Gastrocnemius medialis (tissue), 4 donors: ENCODE measurements at places on chromosomes 16 and 17.

GRCh38 chr17:71142333-71142732 lies 973.0 kb downstream of the KCNJ2 start:
- no peaks in the 10 kb centered on the region for H3K36me3 ChIP-seq
- no peak overlapping the region for H3K27ac ChIP-seq
- H3K4me3 ChIP-seq = no peak overlapping the region
- no peaks in the 10 kb centered on the region for H3K4me1 ChIP-seq

DNA sequence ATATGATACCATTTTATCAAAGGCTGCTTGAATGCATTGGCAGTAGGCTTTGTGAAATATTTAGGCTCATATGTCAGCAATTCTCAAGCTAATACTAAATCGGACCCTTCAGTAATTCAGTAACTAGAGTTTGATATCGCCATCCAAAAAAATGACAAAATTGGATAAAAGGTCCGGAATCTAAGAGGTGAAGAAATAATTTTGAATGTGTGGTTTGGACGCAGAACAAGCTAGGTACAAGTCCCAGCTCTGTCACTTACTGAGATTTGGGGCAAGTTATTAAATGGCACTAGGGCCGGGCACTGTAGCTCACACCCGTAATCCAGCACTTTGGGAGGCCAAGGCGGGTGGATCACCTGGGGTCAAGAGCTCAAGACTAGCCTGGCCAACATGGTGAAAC lies 956.5 kb downstream of the CDH11 start:
- H3K4me3 ChIP-seq = no peak overlapping the region
- H3K27me3 ChIP-seq = no peaks in the 10 kb centered on the region
- H3K36me3 ChIP-seq = no peaks in the 10 kb centered on the region
- DNase-seq = no peak

DNA sequence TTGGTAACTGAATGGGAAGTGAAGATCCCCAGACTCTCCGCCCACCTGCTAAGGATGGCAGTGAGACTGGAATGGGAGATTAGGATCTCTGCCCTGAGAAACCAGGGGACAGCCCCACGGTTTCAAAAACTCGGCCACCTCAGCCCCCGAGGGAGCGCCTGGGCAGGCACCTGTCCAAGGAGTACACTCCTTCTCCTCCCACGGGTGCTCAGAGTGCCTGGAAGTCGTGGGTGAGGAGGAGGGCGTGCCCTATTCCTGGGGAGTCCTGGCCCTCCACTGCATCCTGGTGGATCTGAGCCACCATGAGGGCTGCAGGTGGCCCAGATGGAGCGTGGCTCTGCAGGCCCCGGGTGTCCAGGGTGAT lies 78.5 kb downstream of the MGAT5B start:
- DNase-seq = no peak
- no peaks in the 10 kb centered on the region for H3K4me1 ChIP-seq
- H3K4me3 ChIP-seq = no peak overlapping the region
- peaks cover 3% of the 10 kb centered on the region for H3K27me3 ChIP-seq
- no peak overlapping the region for H3K27ac ChIP-seq
- no peaks in the 10 kb centered on the region for H3K36me3 ChIP-seq

DNA sequence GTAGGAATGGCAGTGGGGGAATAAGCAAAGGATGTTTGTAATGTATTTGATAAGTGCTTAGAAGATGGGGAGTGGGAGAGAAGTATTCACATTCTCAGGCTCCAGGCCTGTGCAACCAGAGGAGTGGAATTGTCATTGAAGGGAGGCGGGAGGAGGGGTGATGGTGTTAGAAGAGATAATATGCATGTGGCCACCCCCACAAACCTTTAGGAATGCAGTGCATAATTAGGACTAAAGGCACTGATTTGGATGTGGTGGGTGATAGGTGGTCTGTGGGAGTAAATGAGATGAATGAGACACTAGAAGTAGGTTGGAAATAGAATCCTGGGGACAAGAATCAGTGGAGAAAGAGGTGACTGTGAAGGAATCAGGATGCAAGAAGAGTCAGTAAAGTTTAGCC lies 27.1 kb downstream of the UTP18 start:
- H3K4me1 ChIP-seq = no peaks in the 10 kb centered on the region
- DNase-seq = no peak
- H3K27ac ChIP-seq = no peak overlapping the region
- H3K36me3 ChIP-seq = peaks cover 82% of the 10 kb centered on the region

GRCh38 chr16:76297941-76298340 lies 20.7 kb downstream of the CNTNAP4 start:
- DNase-seq = no peak
- no peak overlapping the region for H3K4me3 ChIP-seq
- H3K27me3 ChIP-seq = no peaks in the 10 kb centered on the region
- H3K27ac ChIP-seq = no peak overlapping the region
- no peaks in the 10 kb centered on the region for H3K36me3 ChIP-seq

- peaks cover 22% of the 10 kb centered on the region for H3K4me1 ChIP-seq
- H3K36me3 ChIP-seq = peaks cover 20% of the 10 kb centered on the region
- H3K4me3 ChIP-seq = peak within 1 kb of the TSS; percentile 79
- H3K27ac ChIP-seq = peak within 1 kb of the TSS; percentile 97
- DNase-seq = peak; percentile 91
- no peaks in the 10 kb centered on the region for H3K27me3 ChIP-seq
These were observed at the start of gene CHRNB1 for GRCh38 chr17:7444682-7445618. Gene CHRNB1, plus strand, starts transcription at chr17:7445061. Its CDS starts 67 bp downstream, at chr17:7445128.

DNA sequence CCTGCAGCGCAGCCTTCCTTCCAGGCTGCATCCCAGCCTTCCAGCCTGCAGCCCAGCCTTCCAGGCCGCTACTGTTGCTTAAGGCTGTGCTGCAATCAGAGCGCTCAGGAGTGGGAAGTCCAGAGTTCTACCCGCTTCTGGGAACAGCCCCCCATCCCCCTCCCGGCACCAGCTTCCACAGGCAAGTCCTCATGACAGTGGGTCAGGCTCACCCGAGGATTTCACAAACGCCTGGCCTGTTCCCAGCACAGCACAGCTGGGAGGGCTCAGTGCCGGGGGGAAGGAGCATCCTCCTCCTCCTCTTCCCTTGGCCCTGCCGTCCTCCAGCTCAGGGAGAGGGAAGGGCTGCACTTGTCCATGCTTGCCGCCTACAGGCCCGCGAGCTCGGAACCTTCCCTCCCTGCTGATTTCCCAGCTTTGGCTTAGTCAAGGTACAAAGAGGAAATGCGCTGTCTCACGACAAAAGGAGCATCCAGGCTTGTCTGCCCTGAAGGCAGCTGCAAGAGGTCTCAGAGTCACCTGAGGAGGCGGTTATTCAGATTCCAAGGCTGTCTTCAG lies 8.3 kb downstream of the SOCS3 start:
- peak; percentile 98 for DNase-seq
- peaks cover 55% of the 10 kb centered on the region for H3K4me1 ChIP-seq

DNA sequence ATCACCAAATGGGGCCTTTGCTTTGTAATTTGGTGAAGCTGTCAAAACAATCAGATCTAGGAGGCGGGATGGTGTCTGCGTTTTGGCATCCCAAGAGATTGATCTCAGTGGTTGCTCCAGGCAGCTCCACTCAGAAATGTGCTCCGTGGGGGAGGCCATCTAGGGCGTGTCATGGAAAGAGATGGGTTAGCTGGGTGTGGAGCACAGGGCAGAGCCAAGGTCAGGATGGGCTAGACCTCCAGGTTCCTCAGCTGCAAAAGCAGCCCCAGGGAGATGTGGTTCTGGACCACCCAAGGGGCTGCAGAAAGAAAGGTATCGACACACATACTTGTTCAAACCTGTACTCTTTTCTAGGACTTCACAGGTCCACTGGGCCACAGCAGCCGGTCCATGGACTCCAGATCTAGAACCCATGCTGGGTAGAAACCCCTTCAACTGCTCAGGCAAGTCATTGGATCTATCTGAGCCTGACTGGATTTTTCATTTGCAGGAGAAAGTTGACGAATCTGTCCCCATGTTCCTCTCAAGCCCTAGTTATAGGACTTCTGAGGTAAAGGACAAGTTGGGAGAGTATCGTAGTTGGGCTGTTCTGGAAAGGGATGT lies 270.2 kb upstream of the RPL38 start:
- no peak overlapping the region for H3K27ac ChIP-seq
- H3K27me3 ChIP-seq = no peaks in the 10 kb centered on the region
- H3K36me3 ChIP-seq = no peaks in the 10 kb centered on the region
- no peak for DNase-seq
- H3K4me1 ChIP-seq = no peaks in the 10 kb centered on the region

DNA sequence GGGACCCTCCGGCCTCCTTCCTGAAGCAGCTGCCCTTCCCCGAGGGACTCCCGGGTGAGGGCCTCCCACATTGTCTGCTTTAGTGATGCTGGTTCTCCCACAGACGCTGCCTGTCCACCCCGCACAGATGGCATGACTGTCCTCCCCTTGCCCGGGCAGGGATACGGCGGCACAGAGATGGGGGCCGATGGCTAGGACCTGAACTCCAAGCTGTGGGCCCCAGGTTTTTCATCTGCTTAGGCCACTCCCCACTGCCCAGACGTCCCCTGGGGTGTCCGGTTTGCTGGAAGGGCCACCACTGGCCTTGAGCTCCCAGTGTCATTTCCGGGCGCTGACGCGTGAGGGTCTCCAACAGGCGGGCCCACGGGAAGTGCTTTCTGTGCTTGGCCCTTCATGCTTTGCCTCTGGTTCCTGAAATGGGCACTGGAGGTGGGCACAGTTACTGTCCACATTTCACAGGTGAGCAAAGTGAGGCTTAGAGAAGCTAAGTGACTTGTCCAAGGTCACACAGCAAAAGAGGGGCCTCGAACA lies 87.4 kb upstream of the CBX4 start:
- H3K4me1 ChIP-seq = peaks cover 7% of the 10 kb centered on the region
- H3K4me3 ChIP-seq = no peak overlapping the region
- DNase-seq = no peak
- H3K27me3 ChIP-seq = peaks cover 43% of the 10 kb centered on the region
- no peak overlapping the region for H3K27ac ChIP-seq

GRCh38 chr17:15340966-15341365 lies 431 bp downstream of the TEKT3 start:
- no peaks in the 10 kb centered on the region for H3K4me1 ChIP-seq
- no peaks in the 10 kb centered on the region for H3K36me3 ChIP-seq
- DNase-seq = no peak
- H3K27me3 ChIP-seq = peaks cover 6% of the 10 kb centered on the region
- no peak overlapping the region for H3K27ac ChIP-seq

GRCh38 chr17:79001190-79002020 lies 8.2 kb downstream of the CANT1 start:
- H3K27ac ChIP-seq = no peak overlapping the region
- H3K36me3 ChIP-seq = no peaks in the 10 kb centered on the region
- no peaks in the 10 kb centered on the region for H3K27me3 ChIP-seq
- peaks cover 12% of the 10 kb centered on the region for H3K4me1 ChIP-seq

DNA sequence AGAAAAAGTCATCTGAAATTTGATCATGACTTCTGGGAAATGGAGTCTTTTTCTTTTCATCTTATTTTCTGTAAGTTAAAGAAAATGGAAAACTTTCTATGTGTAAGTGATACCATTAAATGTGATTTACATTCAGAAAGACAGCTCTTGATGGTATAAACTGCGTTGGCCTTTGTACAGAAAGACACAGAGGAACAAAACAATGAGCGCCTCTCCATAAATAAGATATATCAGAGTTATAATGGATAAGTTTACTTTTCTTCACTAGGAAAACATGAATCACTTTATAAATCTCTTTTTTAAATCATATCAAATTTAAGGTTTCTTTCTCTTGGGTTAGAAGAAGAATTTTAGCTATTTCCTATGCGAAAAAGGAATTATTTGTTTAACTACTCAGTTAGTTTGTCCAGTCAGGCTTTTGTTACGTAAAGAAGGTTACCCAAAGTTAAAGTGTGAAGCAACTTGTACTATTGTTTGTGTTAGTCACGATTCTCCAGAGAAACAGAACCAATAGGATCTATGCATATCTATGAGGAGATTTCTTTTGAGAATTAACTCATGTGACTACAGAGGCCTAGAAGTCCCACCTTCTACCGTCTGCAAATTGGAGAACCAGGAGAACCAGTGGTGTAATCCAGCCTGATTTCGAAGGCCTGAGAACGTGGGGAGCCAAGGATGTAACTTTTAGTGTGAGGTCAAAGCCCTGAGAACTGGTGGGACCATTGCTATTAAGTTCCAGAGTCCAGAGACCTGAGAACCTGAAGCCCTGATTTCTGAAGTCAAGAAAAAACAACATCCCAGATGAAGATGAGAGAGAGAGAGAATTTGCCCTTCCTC lies 295.4 kb upstream of the KCNJ16 start:
- no peaks in the 10 kb centered on the region for H3K27me3 ChIP-seq
- no peaks in the 10 kb centered on the region for H3K4me1 ChIP-seq
- DNase-seq = no peak
- H3K4me3 ChIP-seq = no peak overlapping the region
- H3K36me3 ChIP-seq = no peaks in the 10 kb centered on the region
- H3K27ac ChIP-seq = no peak overlapping the region

GRCh38 chr17:81239714-81240555 lies 817 bp downstream of the NDUFAF8 start:
- no peak for DNase-seq
- H3K27ac ChIP-seq = peak overlapping the region; percentile 95
- H3K27me3 ChIP-seq = no peaks in the 10 kb centered on the region
- peaks cover 21% of the 10 kb centered on the region for H3K4me1 ChIP-seq

DNA sequence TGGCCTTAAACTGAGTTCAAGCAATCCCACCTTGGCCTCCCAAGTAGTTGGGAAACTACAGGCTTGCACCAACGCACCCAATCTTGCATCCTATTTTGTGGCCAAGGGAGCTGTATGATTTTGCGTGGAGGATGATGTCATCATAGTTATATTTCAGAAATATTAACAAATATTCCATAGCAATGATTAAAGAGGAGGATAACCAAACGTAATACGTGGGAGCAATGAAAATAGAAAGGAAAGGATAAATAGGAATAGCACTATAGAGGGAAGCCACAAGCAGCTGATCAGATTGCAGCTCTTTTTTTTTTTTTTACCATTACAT lies 2.2 kb upstream of the YWHAE start:
- H3K36me3 ChIP-seq = no peaks in the 10 kb centered on the region
- H3K4me1 ChIP-seq = peaks cover 21% of the 10 kb centered on the region
- no peak overlapping the region for H3K4me3 ChIP-seq
- no peak for DNase-seq

DNA sequence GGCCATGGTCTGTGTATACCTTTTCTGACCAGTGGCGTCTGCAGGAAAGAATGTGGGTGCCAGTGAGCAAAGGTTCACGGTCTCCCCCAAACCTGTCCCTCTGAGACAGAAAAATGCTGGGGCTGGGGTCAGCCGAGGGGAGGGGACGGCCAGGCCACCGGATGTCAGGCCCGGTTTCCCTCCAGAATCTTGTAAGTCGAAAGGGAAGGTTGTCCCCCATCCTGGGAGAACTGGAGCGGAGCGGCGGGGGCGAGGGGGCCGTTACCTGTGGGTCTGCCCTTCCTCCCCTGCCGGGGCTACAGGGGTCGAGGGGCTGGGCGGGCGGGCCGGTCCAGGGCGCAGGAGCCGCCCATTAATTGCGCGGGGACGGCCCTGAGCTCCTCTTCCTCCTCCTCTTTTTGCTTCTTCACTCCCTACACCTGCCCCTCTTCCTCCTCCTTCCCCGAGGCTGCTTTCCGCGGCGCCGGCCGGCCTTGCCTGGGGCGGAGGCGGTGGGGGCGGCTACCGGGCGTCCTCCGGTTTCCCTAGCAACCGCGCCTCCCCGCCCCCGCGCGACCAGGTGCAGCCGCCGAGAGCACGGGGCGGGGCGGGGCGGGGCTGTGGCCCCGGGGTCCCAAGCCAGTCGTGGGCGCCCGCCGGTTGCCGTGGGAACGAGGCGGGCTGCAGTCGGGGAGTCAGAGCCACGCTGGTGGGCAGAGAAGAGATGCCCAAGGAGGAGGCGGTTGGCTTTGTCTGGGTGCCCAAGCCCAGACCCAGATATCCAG lies at the start of gene MARCHF10:
Gene MARCHF10, minus strand, starts transcription at position 503 of the 764 bp plus-strand sequence. CDS start 6,579 bp downstream, outside the sequence.
- no peaks in the 10 kb centered on the region for H3K4me1 ChIP-seq
- H3K27me3 ChIP-seq = peaks cover 13% of the 10 kb centered on the region
- H3K4me3 ChIP-seq = no peak within 1 kb of the TSS
- no peaks in the 10 kb centered on the region for H3K36me3 ChIP-seq
- DNase-seq = no peak

- no peaks in the 10 kb centered on the region for H3K36me3 ChIP-seq
- H3K27ac ChIP-seq = peak overlapping the region; percentile 13
- H3K4me3 ChIP-seq = no peak overlapping the region
- H3K4me1 ChIP-seq = peaks cover 7% of the 10 kb centered on the region
- H3K27me3 ChIP-seq = no peaks in the 10 kb centered on the region
- DNase-seq = no peak
These were observed 45.6 kb upstream of the BAHCC1 start for GRCh38 chr17:81349397-81350319.
